ENCODE measurements at places on chromosomes 7 and 10.

DNA sequence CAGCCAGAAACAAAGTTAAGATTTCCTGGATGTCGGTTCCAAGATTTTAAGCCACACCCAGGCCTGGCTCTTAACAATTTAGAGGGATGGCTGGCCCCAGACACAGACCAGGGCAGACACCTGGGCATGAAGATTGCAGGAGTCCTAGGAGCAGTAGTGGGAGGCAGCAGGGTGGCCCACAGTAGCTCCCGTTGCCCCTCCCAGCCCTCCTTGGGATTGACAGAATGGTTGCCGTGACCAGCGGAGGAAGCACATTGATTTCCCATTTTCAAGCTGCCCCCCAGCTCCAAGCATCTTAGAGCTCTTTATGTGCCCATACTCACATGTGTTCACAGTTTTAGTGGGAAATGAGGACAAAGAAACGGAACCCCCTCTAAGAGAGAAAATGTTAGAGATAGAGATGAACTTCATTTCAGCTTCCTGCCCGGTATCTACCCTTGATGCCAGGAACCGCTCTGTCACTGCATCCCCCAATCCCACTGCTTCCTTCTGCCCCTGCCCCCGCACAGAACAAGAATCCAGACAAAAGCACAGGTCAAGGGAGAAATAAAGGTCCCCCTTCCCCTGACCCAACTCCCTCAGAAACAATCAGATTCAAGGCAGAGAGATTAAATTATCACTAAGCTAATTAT, 101.1 kb downstream of the PLXNA4 start:
- H3K36me3 ChIP-seq = no peaks in the 10 kb centered on the region
- peaks cover 55% of the 10 kb centered on the region for H3K27me3 ChIP-seq
- H3K4me3 ChIP-seq = no peak overlapping the region

DNA sequence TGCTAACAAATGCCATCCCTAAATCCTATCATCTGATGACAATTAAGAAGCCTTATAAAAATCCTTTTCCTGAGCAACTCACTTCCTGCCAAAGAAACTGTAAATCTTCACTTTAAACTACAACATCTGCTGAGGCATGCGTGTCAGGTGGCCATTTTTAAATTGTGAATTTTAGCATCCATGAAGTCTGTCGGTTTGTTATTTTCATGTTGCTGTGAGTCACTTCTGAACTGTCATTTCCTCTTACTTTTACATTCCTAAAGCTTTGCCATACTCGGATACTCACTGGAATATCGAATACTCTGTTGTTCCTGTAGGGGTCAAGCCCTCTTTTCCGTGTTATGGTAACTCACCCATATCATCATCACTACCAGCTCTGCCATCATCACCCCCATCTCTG, 34.3 kb upstream of the TMEM26 start:
- no peaks in the 10 kb centered on the region for H3K4me1 ChIP-seq
- DNase-seq = no peak
- no peak overlapping the region for H3K27ac ChIP-seq
- H3K27me3 ChIP-seq = no peaks in the 10 kb centered on the region

- H3K4me3 ChIP-seq = no peak overlapping the region
- no peak for DNase-seq
- H3K27ac ChIP-seq = no peak overlapping the region
- H3K27me3 ChIP-seq = no peaks in the 10 kb centered on the region
- H3K4me1 ChIP-seq = no peaks in the 10 kb centered on the region
These were observed 177.2 kb upstream of the RHEB start for GRCh38 chr7:151696721-151697514.

- H3K36me3 ChIP-seq = no peaks in the 10 kb centered on the region
- H3K4me1 ChIP-seq = no peaks in the 10 kb centered on the region
- no peaks in the 10 kb centered on the region for H3K27me3 ChIP-seq
- DNase-seq = no peak
- no peak overlapping the region for H3K4me3 ChIP-seq
These were observed 57.9 kb upstream of the TMEM72 start for GRCh38 chr10:44853148-44853734.

DNA sequence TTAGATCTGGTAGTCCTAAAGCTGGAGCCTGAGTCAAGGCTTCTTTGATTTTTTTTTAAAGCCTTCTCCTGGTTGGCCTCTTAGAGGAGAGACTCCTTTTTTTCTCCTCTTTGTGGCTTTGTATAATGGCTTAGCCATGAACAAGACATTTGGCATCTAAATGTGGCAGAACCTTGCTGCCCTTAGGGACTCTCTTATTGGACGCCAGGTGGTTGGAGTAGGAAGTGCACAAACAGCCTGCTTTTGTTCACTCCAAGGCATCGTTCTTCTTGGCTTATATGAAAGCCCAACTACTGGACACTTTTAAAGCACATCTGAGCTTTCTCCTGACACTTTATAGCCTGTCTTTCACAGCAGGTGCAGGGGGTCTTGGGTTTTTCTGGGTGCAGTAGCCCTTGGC, 25.0 kb downstream of the ZPBP start:
- H3K4me1 ChIP-seq = peaks cover 19% of the 10 kb centered on the region
- no peaks in the 10 kb centered on the region for H3K27me3 ChIP-seq
- no peak for DNase-seq
- no peaks in the 10 kb centered on the region for H3K36me3 ChIP-seq
- no peak overlapping the region for H3K27ac ChIP-seq

DNA sequence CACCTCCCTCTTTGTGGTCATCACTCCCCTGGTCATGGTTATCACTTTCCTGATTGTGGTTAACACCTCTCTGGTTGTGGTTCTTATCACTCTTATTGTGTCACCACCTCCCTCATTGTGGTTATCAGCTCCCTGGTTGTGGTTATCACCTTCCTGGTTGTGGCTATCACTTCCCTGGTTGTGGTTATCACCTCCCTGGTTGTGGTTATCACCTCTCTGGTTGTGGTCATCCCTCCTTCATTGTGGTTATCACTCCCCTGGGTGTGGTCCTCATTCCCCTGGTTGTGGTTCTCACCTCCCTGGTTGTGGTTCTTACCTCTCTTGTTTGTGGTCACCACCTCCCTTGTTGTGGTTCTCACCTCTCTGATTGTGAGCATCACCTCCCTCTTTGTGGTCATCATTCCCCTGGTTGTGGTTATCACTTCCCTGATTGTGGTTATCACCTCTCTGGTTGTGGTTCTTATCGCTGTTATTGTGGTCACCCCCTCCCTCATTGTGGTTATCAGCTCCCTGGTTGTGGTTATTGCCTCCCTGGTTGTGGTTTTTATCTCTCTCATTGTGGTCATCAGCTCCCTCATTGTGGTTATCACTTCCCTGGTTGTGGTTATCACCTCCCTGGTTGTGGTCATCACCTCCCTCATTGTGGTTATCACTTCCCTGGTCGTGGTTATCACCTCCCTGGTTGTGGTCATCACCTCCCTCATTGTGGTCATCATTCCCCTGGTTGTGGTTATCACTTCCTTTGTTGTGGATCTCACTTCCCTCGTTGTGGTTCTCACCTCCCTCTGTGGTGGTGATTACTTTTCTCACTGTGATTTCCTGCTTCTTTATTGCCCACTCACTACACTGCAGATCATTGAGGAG, 106.7 kb downstream of the GPR26 start:
- no peak for DNase-seq
- H3K4me3 ChIP-seq = no peak overlapping the region
- H3K27me3 ChIP-seq = peaks cover 5% of the 10 kb centered on the region
- no peaks in the 10 kb centered on the region for H3K36me3 ChIP-seq

All from activated T-helper 2 cell treated with anti-CD3 and anti-CD28 coated beads, Interferon-gamma antibody, Interleukin-2, Interleukin-4, amounts not matched to agents 10 μg/mL and 5 μg/mL and 100 μg/mL, durations not matched to agents 14 hours and 24 hours and 36 hours (primary cell).